ENCODE measurements at places on chromosomes 4 and X.

- DNase-seq: no peak
Observed at GRCh38 chr4:181193131-181193930, 1049.9 kb upstream of the TENM3 start.

- DNase-seq: no peak
Observed at GRCh38 chr4:88585917-88586316, 6.4 kb upstream of the HERC3 start.

- DNase-seq: no peak
Observed at GRCh38 chrX:103806862-103807474, 25.1 kb downstream of the RAB9B start.

DNA sequence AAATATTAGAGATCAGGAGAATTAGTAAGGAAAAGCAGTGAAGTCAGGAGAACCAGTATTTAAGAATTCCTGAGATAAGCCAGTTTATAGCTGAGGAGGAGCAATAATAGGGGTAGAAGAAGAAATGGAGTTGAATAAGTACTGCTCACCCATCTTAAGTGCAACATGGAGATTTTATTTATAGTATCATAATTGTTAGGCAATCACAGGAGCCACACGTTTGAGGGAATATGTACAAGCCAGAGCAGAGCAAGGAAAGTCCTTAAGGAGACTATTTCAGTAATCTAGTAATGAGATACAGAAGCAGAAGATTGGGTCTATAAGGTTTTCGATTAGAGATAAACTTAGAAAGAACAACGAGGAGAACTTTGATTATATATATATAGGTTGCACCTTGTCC lies 145.0 kb downstream of the KDM6A start:
- no peak for DNase-seq

GRCh38 chr4:109390115-109390768 lies 43.4 kb upstream of the SEC24B start:
- no peak for DNase-seq

DNA sequence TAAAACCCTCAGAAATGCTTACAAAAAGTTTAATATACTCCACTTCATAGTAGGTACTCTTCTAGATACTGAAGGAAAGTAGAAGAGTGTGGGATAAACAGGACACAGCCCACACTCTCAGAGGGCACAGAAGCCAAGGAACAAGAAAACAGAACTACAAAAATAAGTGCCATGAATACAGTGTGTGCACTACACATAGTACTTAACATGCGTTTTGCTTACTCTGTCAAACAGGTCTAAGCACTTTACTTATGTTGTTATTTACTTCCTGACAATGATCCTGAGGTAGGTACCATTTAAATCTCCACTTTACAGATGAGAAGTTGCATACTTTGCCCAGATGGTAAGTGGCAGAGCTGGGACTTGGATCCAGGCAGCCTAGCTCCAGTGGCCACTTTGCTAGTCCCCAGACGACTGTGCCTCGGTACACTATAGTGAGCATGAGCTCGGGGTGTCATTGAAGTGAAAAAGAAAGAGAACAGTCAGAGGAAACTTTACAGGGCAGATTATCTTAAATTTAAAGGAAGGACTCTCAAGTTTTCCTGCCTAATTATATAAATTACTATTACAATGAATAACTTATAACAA lies 120.3 kb downstream of the BANK1 start:
- DNase-seq: no peak

DNA sequence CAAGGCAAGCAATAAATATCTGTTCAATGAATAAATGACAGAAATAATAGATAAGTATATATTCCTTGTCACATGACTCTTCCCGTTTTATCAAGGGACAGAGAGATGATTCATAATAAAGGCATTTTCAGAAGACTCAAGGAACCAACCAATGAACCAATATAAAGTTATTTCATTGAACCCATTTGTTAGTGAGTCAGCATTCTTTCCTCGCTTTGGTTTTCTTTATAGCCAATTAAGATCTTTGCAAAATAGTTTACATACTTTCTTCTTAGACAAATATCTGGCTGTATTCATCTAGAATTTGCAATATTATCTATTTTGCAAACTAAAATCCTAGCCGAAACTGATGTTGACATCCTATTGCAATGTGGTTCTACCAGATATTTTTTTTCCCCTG lies 269.4 kb downstream of the IL15 start:
- no peak for DNase-seq

DNA sequence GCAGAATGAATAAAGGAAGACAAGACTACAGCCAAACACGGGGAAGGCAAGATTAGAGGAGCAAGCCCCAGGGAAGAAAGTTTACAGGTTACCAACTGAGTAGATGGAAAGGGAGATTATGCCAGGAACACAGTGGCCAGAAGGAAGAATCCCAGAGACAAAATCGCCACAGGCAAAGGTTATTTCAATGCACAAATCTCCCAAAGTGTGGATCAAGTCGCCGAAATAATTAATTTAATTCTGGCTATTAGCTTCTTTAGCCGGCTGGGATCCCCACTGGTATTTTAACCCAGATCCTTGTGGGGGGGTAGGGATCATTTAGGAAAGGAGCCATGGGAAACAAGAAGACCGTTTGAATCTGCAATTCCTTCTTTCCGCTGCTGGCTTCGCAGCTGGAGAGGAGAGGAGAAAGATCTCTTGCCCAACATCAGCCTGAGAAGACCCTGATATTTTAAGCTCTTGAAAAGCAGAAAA lies 171.0 kb downstream of the DHX15 start:
- DNase-seq: no peak

DNA sequence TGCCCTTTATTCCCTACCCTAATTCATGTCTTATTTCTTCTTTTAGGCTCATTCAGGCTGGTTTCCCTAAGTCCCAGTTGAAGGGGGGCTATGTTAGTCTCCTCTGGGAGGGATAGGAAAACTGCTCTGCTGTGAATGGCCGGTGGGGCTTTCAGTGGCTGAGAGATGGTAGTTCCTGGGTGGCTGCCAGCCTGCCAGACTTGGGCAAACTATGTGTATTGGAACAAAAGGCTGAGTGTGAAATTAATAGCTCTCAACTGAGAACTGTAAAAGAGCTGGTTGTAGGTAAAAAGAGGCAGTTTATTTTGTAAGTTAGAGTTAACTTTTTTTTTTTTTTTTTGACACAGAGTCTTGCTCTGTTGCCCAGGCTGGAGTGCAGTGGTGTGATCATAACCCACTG lies 28.8 kb downstream of the ARHGAP10 start:
- no peak for DNase-seq

DNA sequence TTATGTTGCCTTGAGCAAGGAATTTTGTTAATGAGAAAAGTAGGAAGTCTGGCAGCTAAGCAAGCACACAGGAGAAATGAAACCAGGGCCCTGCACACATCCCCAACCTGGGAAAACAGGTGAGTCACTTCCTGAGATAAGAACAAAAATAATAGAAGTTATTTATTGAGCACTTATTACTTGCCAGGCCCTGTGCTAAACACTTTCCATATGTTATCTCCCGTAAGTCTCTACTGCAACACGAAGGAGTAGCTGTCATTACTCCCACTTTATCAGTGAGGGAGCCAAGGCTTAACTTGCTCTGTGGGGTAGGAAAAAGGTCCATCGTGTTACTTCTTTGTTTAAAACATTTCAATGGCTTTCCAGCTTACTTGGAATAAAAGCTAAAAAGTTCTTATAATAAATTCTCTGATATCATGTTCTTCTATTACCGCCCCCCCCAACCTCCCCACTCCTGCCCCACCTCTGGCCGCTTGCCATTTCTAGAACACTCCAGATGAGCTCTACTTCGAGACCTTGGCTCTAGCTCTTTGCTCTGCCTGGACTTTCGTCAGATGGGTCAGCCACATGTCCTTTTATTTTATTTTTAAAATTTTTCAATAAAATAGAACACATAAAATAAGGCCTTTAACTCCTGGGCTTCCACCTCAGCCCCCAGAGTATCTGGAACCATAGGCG lies 36.3 kb upstream of the PLAC8 start:
- no peak for DNase-seq

- no peak for DNase-seq
Observed at GRCh38 chr4:146261041-146261440, 46.7 kb downstream of the REELD1 start.

GRCh38 chr4:77859256-77859655 lies 3.4 kb upstream of the MRPL1 start:
- DNase-seq: no peak

DNA sequence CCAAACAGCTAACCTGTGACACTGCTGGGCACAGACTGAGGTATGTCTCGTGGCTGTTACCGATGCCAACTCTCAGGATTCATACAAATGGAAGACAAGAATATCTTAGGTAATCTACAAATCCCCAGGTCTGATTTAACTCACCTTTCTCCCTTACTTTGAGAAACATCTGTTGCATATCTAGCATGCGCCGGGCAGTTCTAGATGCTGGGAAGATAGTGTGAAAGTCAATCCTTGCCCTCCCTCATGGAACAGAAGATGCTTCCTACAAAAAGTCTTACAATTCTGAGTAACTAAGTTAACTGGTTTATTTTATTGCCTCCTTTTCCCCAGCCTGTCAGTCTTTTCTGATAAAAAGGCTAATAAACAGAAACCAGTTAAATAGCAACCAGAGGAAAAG lies 212.2 kb upstream of the FAT1 start:
- no peak for DNase-seq

DNA sequence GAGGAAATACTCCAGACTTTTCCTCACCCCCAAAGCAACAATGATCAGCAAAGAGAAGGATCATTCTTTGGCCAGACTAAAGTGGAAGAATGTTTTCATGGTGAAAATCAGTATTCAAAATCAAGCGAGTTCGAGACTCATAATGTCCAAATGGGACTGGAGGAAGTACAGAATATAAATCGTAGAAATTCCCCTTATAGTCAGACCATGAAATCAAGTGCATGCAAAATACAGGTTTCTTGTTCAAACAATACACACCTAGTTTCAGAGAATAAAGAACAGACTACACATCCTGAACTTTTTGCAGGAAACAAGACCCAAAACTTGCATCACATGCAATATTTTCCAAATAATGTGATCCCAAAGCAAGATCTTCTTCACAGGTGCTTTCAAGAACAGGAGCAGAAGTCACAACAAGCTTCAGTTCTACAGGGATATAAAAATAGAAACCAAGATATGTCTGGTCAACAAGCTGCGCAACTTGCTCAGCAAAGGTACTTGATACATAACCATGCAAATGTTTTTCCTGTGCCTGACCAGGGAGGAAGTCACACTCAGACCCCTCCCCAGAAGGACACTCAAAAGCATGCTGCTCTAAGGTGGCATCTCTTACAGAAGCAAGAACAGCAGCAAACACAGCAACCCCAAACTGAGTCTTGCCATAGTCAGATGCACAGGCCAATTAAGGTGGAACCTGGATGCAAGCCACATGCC lies 89.7 kb downstream of the TET2 start:
- DNase-seq: no peak

DNA sequence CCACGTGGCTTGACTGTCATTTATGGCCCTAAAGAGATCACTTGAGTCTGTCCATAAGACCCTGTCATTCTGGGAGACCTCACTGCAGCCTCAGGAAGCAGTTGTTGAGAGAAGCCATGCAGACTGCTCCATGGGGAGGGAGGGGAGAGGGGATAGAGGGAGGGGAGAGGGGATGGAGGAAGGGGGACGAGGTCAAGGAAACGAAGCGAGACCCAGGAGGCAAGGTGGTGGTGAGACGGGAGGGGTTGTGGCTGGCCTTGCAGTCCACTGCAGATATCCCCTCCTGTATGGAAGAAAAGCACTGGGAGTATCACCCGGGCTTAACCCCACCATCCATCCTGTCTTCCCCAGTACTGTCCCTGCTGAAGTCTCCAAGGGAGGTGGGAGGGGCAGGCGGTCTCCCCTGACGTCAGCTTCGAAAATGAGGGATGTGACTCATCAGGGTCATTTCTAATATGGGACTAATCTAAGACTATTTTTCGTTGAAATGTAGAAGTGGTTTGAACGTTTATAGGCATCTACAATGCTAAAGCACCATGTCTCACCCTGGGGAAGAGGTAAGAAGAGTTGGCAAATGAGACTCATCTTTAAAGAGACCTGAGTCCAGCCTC lies 5.6 kb downstream of the TMEM255A start:
- DNase-seq: no peak

DNA sequence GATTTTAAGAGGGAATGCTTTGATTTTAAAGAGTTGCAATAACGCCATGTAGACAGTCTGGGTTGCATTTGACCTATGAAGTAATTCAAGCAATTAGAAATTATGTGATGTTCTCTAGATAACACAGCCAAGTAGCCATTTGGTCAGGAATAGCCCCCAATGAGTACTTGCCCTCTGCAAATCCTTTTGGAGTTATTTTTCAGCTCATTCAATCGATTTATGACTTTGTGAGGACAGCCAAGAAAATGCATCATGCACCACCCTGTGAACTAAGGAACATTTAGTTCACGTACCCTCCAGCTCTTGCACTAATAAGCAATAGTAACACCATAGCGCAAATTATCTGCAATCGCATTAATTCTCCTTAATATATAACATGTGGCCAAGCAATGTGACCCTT lies 552.6 kb upstream of the INTU start:
- DNase-seq: no peak

- no peak for DNase-seq
Observed at GRCh38 chrX:31036895-31037294, 34.9 kb downstream of the FTHL17 start.

DNA sequence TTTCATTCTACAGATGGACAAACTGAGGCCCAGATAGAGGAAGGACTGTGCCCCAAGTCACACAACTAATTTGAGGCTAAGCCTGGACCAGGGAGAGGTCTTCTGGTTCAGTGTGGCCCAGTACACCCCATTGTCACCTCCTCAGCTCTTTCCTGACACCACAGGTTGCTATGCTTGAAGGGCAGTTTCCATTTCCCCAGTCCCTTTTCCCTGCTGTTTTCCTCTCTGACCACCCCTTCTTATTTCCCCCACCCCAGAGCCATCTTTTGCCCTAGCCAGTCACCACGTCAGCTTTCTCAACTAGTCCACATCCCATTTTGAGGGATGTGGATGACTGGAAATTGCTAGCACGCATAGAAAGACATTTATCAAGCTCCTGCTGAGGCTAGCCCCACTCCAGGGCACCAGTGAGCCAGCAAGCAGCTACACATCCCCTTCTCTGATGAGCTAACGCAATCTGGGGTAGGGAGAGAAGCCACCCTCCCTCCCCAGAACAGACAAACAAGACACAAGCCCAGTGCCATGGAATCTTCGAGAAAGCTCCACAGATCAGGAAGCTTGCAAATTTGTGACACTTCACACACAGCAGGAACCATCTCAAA lies 1.3 kb downstream of the GABRE start:
- DNase-seq: no peak

DNA sequence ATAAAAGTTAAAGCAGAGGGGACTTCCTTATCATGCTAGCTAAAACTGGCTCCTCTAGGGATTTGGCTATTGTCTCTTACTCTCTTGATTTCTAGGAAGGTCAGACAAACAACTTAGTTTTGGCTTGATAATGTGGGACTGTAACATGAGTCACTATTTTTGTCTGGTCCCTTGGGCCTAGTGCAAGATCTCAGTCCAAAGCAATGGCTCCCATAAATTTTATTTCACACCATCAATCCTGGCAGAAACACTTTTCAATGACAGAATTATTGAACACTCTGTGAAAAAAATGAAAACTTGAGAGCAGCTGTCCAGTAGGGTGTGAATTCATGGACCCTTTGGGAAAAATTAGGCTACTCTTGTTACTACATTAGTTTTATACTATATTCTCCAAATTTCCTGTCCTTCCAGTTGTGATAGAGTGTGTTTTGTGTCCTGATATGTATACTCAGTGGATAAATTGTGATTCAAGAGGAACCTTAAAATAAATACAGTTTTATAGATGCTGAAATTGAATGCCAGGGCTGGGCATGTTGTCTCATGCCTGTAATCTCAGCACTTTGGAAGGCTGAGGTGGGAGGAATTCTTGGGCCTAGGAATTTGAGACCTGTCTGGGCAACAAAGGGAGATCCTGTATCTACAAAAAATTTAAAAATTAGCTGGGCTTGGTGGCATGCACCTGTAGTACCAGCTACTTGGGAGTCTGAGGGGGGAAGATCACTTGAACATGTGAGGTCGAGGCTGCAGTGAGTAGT lies 10.8 kb upstream of the SNCA start:
- DNase-seq: no peak
